Pons (tissue), 1 donor: ENCODE measurements at places on chromosomes 2 and 18.
A peak's percentile ranks its signal among the peaks of the same experiment; 100 is the strongest.

DNA sequence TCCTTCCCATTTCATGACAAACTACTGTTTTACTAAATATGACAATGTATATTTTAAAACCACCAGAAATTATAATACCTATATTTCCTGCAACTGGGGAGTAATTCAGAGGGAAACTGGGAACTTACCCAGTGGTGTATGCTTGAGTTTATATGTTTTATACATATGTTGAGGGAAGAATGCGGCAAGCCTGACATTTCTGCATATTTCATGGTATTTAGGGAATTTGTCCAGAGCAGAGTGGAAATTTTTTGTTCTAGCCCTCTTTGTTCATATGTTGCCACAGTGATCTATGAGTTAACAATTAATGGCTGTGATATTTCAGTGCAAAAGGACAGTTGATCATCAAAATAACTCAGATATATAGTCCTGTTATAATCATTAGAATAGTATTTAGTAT is 230.8 kb upstream of the VWC2L start:
- no peak for DNase-seq

- DNase-seq: peak; percentile 37
Observed at GRCh38 chr2:42328148-42328833, 32.7 kb downstream of the COX7A2L start.

- peak; percentile 49 for DNase-seq
Observed at GRCh38 chr2:227818675-227819397, 5.2 kb downstream of the CCL20 start.

DNA sequence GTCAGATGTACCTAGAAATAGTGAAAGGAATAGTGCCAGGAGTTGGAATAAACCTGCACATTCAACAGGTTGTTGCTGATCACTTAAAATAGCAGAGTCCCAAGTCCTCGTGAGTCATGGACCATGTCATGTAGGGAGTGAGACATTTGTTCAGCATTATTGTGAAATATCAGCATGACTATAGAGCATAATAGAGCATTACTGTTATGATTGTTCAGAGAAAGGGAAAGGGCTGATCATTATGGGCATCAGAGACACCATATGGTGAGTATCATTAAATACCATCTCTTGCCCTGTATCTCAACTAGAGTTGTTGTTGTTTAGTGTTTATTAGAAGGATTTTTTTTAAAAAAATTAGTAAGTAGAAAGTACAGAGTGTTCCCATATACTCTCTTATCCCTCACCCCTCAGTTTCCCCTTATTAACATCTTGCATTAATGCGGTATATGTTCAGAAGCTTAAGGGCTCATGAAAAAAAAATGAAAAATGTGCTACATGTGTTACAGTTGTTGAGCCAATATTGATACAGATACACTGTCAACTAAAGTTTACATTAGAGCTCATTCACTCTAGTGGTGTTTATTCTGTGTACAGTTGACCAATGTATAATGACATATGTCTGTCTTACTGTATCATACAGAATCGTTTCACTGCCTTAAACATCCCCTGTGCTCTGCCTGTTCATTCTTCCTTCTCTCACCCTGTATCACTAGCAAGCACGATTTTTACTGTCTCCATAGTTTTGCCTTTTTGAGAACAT is 5.7 kb downstream of the ELAC1 start:
- DNase-seq: no peak
